ENCODE measurements at places on chromosomes 3 and 15.

DNA sequence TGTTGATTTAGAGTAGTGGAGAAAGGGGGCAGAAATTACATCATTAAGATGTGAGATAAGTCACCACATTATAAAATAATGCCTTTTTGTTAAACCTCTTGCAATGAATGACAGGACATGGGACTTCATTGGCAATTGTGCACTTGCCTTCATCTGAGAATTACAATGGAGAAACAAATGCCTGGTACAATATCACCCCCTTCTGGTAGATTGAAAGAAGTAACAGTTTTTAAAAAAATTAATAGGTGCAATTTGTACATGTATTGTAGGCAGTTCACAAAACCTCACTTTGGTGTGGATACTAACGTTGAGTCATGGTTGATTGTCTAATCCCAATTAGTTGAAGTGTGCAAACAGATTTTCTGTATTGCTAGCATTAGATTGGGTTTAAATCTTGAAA, 4.6 kb upstream of the P2RY14 start:
- no peak for DNase-seq

- no peak for DNase-seq
Measured at GRCh38 chr15:22989576-22990477, 9.7 kb upstream of the CYFIP1 start.

DNA sequence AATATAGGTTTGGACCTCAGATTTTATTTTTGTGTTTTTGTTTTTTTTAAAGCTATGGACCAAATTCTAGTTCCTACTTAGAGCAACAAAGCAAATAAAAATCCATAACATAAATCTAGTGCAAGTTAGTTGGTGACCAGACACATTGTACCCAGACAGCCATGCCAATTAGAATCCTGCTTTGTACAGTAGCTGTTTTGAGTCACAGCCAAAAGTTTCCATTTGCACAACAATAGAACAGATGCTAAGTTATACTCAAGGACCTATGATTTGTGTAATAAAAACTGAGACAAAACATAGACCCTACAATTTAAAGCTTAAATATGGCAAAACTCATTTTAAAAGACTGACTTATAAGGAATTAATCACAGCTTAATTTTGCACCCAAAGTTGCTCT, 513.1 kb upstream of the CBLB start:
- no peak for DNase-seq

- DNase-seq, result no peak
Measured at GRCh38 chr3:145899241-145899640, 261.7 kb downstream of the PLOD2 start.

- DNase-seq, result peak; percentile 58
Measured at GRCh38 chr15:39920510-39921273, 626 bp upstream of the GPR176 start.

DNA sequence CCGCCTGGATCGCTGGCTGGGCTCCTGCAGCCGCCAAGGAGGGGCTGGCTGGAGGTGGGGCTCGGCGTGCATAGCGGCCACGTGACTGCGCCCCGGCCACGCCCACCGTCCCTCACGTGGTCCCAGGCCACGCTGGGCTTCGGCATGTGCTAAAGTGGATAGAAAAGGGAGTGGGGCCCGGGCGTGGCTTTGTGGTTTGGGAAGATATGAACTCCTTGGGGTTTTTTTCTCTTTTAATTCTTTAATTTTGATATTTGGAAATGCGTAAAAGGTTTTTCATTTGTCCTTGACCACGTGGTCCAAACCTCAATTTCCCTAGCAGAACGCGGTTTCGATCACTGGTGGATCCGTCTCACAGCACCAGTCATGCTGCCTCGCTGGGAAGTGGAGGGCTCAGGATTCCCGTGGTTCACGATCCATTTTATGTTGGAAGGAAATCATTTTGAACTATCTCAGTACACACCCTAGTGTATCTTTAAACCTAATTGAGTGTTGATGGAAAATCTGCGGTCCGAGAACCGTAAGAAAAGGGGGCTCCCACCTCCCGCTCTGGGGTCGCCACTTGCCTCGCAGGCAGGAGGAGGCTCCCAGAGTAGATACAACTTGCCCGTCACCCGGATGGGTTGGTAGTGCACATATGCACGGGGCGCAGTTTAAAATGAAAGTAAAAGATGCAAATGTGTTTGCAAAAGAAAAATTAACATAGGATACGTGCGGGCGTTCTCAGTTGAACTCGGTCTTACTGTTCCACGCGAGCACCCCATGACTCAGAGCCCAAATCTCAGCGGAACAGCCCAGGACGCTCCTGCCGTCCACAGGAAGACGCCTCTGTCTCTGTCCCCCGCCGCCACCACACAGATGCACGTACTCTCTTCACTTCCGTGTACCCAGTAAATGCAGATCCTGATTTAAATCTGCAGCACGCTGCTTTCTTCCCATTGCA, 141.9 kb downstream of the PGPEP1L start:
- DNase-seq, result peak; percentile 56

GRCh38 chr15:91412138-91412928, 312.3 kb downstream of the SV2B start:
- DNase-seq, result no peak

DNA sequence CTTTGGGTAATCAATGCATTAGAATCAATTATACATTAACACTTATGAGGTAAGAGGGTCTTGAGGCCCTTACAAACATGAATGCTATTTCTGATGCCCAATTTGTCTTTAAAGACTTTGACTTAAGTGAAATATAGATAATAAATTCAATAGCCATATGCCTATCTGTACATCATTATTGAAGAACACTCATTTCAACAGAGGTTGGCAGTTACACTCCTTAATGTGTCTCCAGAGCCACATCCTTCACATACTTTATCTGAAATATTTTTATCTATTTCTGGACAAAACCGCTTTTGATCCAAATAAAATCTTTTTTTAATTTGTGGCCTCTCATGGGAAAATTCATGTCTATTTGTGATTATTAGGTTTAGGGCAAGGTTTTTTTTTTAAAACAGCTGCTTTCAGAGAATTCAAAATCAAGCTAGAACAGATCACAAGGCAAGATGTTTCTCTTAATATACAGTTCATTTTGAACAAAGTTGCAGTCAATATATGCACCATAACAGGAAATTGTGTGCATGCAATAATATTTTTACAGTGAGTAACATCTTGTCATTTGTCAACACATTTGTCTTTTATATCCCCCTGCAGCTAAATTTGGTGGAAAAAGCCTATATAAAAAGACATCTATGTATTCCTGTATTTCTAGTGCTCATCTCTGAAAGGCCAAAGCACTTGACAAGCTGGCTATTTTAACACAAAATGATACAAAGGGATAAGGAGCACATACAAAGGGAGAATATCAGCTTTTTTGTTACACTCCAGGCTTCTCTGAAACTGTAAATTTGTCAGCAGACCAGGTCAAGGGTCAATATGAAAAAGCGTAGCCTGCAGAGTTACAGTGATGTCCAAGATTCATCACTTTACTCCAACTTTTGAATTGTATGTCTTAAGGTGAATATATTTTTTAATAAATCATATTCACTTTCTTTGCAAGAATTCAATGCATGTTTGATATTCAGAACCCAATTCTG, 146.2 kb upstream of the DPH6 start:
- no peak for DNase-seq

GRCh38 chr3:136350132-136350531, 100.0 kb downstream of the PCCB start:
- no peak for DNase-seq

DNA sequence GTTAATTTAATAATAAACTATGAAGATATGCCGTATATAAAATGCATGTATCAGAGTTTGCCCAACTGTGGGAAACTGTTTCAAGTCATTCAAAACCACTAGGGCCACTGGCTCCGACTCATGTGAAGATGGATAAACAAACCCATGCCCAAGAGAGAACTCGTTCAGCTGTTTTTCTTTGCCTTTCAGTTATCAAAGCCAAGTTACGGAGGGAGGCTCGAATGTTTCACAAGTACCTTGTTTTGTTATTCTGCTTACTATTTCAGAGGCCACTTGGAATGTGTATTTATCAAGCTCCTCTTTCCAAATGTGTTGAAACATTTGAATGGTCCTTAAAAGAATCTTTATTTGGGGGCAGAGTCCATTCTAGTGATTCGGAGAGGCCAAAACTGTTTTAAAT, 82.1 kb downstream of the DUT start:
- no peak for DNase-seq

GRCh38 chr15:100705841-100706240, 103.5 kb downstream of the ASB7 start:
- no peak for DNase-seq

GRCh38 chr3:123202451-123202850, 708 bp downstream of the SEC22A start:
- no peak for DNase-seq

- no peak for DNase-seq
Measured at GRCh38 chr15:85571780-85572179, 191.4 kb downstream of the AKAP13 start.

DNA sequence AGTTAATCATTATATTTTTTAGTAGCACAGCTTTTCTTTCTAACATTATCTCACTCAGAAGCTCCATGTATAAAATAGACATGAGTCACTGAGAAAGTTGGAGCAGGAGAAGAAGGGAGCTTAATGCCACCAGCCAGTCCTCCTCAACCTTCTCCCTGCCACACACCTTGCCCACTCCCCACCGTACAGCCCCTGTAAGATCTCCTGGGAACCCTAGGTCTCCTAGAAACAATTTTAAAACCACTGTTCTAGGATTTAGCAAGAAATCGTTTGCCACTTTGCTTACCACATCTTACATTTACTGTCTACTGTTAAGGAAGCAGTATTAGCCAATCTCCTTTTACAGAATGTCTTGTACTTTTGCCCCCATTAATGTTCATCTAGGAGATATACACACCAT, 170.1 kb upstream of the SNTN start:
- DNase-seq, result no peak

DNA sequence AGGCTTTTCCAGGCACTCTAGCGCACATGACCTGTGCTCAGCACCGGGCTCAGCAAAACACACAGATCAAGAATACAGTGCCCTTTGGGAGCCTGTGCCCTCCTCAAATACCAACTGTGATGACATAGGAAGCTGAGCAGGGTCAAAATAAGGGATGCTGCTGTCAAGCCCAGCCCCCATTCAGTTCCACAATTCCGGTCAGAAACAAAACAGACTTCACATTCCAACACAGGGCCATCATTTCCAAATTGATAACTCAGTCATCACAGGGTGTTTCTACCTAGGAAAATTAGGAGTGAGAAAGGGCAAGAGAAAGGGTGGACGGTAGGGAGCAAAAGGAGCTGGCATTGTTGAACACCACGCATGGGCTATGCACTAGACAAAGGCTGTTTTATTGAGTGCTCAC, 158.4 kb upstream of the CCDC54 start:
- DNase-seq, result no peak

GRCh38 chr15:98347001-98347400, 301.3 kb upstream of the IGF1R start:
- DNase-seq, result no peak

GRCh38 chr3:105828703-105829102, 40.1 kb downstream of the CBLB start:
- DNase-seq, result no peak

DNA sequence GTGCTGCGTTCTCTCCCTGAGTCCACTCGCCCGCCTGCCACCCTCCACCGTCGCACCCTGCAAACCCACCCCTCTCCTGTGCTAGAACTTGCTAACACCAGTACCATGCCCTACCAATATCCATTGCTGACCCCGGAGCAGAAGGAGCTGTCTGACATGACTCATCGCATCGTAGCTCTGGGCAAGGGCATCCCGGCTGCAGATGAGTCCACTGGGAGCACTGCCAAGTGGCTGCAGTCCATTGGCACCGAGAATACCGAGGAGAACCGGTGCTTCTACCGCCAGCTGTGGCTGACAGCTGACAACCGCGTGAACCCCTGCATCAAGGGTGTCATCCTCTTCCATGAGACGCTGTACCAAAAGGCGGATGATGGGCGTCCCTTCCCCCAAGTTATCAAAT, 4.9 kb upstream of the ALAS1 start:
- DNase-seq, result no peak

DNA sequence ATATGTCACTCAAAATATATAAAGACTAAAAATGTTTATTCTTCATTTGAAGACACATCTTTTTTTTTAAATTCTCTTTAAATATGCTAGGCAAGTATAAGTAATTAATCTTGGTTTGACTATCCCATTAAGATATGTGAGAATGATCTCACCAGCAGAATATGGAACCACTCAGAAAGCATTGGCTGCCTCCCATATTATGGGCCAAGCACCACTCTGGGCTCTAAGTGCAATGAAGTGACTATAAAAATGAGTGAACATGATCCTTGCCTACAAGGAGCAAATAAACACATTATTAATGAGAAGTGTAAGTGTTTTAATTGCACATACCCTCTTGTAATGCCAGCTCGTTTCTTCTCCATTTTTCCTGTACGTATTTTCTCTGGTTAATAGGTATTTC, 328.5 kb downstream of the NAALADL2 start:
- DNase-seq, result no peak

DNA sequence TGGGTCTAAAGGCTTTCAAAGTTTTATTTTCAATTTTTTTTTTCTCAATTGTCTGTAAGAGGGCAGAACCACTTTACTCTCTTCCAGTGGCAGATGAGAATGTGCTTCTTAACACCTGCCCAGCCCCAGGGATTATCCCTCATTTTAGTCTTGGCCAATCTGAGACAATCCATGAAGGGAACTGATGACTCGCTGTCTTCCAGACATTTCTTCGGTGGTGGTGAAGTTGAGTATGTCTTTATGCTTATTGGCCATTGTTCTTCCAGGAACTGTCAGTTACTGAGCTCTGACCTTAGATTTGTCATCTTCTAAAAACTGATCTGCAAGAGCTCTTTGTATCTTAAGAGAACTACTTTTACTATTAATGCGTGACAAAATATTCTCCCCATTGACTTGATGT, 139.5 kb downstream of the TJP1 start:
- DNase-seq, result no peak

DNA sequence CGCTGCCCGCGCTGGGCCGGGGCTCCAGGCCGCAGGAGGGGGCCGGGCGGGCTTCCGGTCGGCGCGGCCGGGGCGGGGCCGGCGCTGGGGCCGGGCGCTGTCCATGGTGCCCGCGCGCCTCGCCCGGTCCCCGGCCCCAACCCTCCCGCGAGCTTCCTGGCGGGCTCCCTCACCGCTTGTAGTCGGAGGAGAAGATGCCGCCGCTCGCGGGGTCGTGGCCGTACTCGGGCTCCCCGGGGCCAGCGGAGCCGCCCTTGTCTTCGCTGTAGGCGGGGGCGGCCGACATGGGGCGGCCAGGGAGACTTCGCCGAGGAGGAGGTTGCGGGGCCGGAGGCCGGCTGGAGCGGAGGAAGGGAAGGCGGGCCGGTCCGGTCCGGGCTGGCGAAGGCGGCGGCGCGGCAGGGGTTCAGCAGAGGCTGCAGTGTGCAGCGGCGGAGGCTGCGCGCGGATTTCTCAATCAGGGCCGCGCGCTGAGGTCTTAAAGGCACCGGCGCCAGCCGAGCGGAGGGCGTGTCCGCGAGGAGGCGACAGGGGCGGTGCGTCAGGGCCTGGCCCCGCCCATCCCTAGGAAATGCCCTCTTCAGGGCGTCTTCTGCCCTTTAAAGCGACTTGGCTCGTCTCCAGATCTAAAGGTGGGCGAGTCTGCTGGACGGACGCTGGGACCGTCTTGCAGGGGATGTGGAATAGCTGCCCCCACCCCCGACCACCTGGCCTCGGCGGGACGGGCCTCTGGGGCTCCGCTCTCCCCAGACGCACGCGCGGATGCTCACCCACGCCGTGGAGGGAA, at the start of gene AP3B2:
AP3B2 (minus strand) TSS at position 455 of the 787 bp plus-strand sequence; CDS start at position 286, 169 bp downstream.
- DNase-seq, result peak; percentile 32

GRCh38 chr3:141476033-141476432, 10.8 kb upstream of the RASA2 start:
- DNase-seq, result no peak

GRCh38 chr3:159852821-159853505, 135.7 kb upstream of the IL12A start:
- no peak for DNase-seq

Measured in activated T-helper 1 cell treated with Interleukin-2 at 50 U/mL for 16 hours (primary cell).